ENCODE measurements at places on chromosomes 12 and 14.

DNA sequence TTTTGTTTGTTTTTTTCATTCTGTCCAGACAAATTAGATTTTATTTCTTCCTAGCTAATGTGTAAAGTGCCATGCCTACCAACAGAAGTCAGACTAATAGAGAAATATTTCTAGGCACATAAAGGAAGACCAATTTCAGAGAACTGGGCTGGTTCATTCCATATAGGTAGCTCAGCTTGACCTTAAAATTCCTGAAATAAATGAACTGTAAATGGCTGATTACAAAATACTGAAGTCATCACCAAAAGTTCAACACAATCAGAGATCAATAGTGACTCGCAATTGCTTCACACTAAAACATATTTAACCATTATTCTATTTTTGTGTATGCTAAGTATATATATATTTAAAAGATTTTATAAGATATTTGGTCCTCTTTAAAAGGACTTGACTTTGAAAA is 34.2 kb downstream of the PTPRB start:
- no peak for DNase-seq

GRCh38 chr12:132517740-132518100 is 27.8 kb downstream of the FBRSL1 start:
- DNase-seq, result no peak

DNA sequence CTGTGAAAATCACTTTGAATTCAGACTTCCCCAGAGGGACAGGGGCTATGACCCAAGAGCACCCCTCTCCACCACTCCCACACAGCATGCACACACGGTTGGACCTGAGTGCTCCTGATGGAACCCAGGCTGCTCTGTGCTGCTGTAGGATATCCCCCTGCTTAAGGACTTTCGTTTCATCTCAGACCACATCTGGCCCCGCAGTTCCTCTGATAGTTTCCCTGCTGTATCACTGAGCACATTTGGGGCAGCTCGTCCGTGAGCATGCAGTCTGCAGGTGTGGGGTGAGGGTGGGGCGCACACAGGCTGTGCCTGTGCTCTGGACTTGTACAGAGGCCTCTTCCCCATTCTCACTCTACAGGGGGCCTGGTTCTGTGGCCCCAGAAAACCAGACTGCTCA is 345.2 kb upstream of the FKBP4 start:
- DNase-seq, result no peak

DNA sequence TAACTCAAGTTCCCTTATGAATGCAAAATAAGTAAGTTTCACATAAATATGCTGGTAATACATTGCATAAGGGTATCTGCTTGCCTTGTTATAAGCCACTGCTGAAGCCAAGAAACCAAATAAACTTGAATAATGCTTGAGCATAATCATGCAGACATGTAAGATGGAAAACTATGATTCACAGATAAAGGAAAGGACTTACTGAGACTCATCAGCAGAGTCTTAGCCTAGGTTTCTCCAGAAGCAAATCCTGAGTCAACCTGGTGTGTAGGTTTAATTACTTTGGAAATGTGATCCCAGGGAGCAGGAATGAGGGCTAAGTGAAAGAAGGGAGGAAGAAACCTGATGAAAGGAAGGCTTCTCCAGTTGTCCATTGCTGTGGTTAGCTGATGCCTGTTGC is 107.7 kb upstream of the BTG1 start:
- DNase-seq, result no peak

GRCh38 chr14:88164906-88165534 is 158.0 kb downstream of the KCNK10 start:
- no peak for DNase-seq

- no peak for DNase-seq
Measured at GRCh38 chr14:64118892-64119291, 175.3 kb downstream of the ESR2 start.

GRCh38 chr14:72685456-72685855 is 208.4 kb downstream of the DPF3 start:
- DNase-seq, result no peak

GRCh38 chr14:101460521-101460920 is 100.8 kb upstream of the DIO3 start:
- no peak for DNase-seq

GRCh38 chr12:57173089-57173488 is 25.7 kb upstream of the LRP1-AS start:
- DNase-seq, result no peak

GRCh38 chr12:113700943-113701342 is 229.3 kb upstream of the LHX5 start:
- no peak for DNase-seq

DNA sequence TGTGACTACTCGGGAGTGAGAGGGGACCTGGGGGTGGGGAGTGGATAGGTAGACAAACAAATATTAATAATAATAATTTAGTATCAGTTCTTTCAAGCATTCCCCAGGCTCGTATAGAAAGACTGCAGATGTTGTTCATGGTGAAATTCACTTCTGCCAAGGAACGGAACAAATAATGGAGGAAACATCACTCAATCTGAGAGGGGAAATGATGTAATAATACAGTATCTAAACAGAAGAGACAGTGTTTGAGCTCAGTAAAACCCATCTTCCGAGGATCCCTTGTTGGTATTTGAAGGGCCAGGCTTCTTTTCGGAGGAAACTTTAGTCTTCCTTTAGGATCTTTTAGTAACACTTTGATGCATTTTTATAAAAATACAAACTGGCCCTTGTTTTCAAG is 114.2 kb downstream of the KCNK10 start:
- no peak for DNase-seq

DNA sequence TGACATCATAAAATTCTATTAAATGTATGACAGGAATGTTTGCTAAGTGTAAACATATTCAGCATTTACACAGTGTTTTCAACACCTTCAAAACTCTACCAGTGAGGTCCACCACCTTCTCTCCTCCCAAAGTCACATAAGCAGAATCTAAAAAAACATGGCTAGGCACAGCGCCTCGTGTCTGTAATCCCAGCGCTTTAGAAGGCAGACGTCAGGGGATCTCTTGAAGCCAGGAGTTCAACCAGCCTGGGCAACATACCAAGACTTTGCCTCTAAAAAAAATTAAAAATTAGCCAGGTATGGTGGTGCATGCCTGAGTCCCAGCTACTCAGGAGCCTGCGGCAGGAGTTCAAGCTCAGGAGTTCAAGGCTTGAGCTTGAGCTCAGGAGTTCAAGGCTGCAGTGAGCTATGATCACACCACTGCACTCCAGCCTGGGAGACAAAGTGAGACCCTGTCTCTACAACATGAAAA is 30.0 kb downstream of the NUMB start:
- no peak for DNase-seq

DNA sequence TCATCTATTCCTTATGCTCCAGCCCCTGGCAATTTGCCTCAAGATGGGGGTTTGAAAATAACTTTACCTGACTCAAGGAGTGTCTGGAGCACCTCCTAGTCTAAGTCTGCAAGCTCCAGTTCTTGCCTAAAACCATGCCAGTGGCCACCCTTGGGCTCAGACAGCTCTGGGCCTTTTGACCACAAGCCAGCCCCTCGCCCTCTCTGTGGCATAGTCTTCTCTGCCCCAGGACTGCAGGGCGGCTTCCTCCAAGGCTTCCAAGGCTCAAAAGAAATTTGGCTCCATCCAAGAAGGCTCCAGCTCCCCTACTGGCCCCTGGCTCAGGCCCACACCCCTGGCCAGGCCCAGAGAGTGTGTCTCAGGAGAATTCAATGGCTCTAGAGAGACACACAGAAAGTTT is 14.8 kb downstream of the ACVRL1 start:
- no peak for DNase-seq

Measured in smooth muscle cell of the brain vasculature (primary cell).